Activated CD4-positive, alpha-beta T cell treated with anti-CD3 and anti-CD28 coated beads, Interleukin-2, amount 50 U/mL, for 16 hours (primary cell): ENCODE measurements at places on chromosomes 3 and 15.

- DNase-seq, result no peak
Measured at GRCh38 chr3:138867996-138868395, 33.3 kb upstream of the PIK3CB start.

DNA sequence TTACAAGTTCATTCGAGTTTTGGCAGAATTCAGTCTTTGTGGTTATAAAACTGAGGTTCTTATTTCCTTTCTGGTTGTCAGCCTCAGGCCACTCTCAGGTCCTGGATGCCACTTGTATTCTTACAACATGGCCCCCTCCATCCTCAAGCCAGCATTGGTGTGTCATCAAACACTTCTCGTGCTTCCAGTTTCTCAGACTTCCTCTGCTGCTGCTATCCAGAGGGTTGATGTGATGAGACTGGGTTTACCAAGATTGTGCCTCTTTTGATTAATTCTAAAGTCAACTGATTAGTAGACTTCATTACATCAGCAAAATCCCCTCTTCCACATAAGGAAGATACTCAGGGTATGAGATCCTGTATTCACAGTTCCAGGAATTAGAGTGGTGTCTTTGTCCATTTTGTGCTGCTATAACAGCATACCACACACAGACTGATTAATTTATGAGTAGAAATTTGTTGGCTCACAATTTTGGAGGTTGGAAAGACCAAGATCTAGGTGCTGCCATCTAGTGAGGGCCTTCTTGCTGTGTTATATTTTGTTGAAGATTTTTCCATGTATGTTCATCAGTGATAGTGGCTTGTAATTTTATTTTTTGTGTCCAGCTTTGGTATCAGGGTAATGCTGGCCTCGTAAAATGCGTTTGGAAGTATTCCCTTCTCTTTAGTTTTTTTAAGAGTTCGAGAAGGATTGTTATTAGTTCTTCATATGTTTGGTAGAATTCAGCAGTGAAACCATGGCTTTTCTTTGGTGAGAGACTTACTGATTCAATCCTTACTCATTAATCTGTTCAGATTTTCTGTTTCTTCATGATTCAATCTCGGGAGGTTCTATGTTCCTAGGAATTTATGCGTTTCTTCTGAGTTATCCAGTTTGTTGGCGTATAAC, 11.1 kb downstream of the LRCH3 start:
- peak; percentile 57 for DNase-seq

DNA sequence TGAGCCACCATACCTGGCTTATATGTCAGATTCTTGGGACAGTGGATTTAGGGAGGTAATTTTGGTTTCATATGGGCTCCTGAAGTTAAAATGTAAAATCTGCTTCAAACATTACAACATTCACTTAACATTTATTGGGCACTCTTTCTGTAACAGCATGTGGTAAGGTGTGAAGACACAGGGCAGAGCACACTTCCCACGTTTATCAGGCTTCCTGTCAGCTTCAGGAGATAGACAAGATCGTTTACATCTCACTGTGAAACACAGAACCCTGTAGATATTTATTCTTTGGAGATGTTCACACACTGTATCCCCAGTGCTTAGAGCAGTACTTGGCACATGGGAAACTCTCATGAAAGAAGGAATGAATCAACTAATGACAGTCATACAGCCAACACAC, 426.0 kb upstream of the RARB start:
- no peak for DNase-seq

DNA sequence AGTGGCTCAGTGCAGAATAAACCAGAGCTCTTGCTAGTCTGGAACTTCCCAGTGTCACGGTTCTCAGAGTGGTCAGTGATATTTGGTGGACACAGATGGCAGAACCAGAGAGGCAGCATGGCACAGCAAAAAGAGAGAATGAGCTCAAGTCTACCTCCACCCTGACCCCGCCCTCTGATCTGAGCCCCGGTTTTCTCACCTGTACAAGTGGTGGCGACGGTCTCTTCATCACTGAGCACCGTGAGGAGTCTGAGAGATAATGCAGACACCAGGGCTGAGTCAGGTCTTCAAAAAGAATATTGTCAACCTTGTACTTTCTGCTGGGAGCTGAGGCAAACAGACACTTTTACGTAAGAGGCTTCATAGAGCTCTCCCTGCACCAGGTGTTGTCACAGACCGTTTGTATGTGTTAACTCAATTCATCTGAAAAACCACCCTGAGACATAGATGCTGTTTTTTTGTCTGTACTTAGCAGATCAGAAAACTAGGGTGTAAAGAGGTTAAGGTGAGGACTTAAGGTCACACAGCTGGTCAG, 13.2 kb downstream of the FGD5 start:
- DNase-seq, result no peak
